H9 (cell line): ENCODE measurements at places on chromosomes 1 and 21.

DNA sequence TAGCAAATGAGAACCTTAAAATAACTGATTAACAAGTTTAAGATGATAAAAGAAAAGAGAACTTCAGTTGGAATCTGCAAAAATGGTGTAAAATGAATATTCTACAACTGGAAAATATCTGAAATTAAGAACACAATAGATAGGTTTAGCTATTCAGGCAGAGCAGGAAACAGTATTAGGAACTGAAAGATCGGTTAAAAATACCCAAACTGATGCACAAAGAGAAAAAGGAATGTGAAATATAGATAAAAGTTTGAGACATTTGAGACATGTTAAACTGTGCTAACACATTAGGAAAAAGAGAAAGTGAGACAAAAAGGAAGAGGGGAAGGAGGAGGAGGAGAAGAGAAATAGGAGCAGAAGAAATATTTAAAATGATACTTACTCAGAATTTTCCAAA lies 12.1 kb downstream of the CD55 start:
- DNase-seq, result no peak

DNA sequence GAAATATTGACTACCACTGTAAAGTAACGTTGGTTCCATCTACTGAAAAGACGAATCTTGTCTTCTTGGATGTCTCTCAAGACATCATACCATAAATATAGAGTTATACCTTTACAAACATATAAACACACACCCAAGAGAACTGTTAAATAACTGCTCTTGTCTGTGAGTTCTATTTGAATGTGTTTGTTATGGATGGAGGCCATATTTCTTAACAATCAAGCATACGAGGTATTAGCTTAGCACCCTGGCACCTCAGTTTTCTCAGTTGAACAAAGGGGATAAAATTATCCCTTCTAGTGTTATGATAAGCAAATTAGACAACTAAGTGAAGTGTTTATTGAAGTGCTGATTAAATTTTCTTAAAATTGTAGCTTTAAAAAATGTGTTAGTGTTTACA lies 336.6 kb upstream of the ZRANB2 start:
- DNase-seq, result no peak

DNA sequence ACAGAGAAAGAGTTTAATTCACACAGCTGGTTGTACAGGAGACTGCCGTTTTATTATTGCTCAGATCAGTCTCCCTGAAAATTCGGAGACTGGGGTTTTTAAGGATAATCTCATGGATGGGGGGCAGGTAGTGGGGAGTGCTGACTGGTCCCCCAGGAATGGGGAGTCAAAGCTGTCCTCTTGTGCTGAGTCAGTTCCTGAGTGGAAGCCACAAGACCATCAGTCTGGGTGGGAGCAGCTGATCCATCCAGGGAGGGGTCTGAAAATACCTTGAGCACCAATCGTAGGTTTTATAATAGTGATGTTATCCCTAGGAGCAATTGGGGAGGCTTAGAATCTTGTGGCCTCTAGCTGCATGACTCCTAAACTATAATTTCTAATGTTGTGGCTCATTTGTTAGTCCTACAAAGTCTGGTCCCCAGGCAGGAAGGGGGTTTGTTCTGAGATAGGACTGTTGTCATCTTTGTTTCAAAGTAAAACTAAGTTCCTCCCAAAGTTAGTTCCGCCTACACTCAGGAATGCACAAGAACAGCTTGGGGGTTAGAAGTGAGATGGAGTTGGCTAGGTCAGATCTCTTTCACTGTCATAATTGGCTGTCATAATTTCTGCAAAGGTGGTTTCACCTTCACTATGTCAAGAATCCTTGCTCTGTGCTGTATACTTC lies 50.3 kb downstream of the TRAF5 start:
- DNase-seq, result no peak

DNA sequence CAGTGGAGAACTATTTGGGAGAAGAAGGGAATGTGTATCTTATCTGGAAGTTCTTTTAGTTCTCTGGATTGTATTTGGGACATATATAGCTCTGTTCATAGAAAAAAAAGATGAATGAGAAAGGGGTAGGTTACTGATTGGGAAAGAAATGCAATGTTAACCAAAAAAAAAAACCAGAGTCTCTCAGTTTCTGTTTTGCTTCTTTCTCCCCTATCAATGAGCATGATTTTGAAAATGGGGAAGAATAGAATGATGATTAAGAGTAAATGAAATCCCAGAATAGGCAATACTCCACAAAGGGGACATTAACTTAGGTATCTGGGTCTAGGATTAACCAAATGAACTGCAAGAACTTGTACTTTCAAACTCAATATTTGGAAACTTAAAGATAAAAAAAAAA lies 92.9 kb downstream of the RHOU start:
- DNase-seq, result no peak
